Left renal pelvis (tissue), 4 donors: ENCODE measurements at places on chromosomes 2 and 18. TPM values are rescaled to one million over a fixed set of nuclear protein-coding genes. Genes with fewer than 3 reads are reported as not detected.

Gene EGR4
- 0.15 TPM for polyA plus RNA-seq

DNA sequence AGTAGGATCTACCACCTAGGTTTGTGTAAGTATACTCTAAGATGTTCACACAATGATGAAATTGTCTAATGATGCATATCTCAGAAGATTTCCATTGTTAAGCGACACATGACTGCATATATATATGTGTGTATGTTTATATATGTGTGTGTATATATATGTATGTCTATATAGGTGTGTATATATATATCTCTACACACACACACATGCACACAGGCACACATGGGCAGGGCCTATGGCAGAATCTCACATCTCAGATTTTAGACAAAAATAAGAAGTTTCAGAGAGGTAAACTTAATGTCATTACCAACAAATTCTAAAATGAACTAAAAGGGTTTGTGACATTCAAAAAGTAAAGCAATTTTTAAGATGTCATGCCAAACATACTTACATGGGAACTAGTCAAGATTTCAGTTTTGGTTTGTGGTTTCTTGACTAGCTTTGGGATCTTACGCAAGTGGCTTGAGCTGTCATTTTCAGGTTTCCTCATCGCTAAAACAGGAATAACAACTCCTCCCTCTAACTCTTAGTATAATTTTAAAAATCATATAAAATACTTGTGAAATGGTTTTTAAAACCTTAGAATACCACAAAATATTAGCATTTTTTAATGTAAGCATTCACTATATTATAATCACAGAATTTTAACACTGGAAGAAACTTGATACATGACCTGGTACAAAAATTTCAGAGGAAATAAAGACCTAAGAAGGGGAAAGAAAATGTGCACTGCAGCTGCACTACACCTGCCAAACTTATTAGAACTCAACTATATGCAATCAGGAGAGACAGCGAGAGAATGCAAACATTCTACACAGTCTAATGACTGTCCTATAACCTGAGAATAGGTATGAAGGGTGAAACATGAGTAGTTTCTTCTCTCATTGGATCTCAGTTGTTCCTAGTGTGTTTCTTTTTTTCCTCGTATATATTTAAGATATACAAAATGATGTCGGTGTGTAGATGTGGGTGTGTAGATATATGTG lies 75.7 kb downstream of the TTC21B start:
- no peak for DNase-seq

GRCh38 chr2:62408241-62408677 lies 97.7 kb downstream of the TMEM17 start:
- DNase-seq = no peak

DNA sequence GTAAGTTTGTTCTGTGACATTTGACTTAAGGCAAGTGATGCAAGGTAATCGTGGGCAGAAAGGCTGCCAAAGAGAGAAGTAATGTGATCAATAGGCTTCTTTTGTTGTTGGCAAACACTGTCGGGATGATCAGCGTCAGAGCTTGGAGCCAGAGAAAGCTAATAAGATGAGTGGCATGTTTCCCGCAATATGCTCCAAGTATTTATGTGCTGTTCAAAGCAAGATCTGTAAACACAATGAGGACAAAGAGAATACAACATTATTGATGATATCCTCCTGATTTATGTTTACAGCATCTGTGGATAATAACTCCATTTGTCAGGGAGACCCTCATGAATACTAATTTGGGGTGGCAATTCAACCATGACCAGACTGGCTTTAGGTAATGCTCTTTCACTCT lies 603.3 kb downstream of the TDRD15 start:
- no peak for DNase-seq

DNA sequence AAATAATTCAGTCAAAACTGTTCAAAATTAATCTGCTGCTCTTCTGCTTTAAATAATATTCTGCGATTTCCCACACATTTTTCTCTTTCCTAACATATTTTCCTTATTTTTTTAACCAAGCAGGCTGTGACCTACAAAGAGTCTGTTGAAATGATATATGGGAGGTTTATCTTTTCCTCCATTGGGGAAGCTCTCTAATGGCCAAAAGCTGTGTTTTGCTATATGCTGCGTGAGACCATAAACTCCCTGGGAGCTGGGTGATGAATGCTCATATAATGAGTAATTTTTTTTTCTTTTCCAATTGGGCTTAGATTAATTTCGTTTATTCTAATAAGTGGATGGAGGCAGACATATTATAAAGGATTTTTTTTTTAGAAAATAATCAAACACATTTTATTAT lies 72.2 kb upstream of the MAP2 start:
- no peak for DNase-seq

- DNase-seq = no peak
Observed at GRCh38 chr2:23283653-23284052, 101.3 kb upstream of the KLHL29 start.

- DNase-seq = no peak
Observed at GRCh38 chr2:201788371-201788770, 7.6 kb upstream of the ALS2 start.
